ENCODE measurements at places on chromosomes 13 and 19. TPM values are rescaled to one million over a fixed set of nuclear protein-coding genes. Genes with fewer than 3 reads are reported as not detected.
A peak's percentile ranks its signal among the peaks of the same experiment; 100 is the strongest.

GRCh38 chr19:19083413-19084178 lies 19.8 kb downstream of the SLC25A42 start:
- DNase-seq: no peak

GRCh38 chr13:77902319-77902963 lies 16.2 kb downstream of the EDNRB start:
- no peak for DNase-seq

DNA sequence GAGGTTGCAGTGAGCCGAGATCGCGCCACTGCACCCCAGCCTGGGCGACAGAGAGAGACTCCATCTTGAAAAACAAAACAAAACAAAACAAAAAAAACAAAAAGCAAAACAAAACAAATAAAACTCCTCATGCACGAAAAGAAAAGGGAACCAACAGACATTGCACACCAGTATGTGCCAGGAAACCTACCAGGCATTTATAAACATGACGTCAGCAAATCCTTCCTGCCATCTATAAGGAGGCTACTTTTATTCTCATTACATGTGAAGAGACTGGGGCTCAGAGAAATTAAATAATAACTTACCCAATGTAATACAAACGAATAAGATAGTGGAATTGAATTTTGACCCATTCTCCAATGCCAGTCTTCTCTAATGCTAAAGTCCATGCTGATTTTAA lies 197.2 kb downstream of the NUFIP1 start:
- DNase-seq: no peak

DNA sequence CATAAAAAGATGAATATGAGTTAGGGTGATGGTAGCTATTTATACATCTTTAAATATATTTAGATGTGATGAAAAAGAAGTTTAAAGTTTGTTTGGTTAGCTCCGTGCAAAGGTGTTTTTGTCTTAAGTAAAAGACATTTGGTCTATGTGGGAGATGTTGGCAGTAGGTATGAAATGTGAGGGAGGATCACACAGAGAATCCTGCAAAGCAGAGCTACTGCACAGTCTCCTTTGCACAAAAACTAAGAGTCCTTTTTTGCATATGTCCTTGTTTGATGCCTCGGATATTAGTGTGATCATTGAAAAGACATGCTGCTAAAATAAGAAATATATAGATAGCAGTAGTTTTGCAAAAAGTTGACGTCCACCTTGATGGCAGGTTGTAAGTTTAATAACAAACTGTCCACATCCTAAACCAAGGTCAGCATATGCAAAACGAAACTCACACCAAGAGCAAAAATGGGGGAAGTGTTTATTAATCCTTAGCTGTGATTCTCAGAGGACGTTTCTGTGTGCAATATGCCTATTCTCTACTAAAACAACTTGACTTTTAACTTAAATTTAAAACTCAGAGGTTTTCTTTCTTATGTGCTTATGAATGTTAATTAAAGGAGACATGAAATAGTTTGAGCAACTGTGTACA lies 870.1 kb downstream of the PCDH9 start:
- DNase-seq: no peak

- DNase-seq: no peak
Measured at GRCh38 chr19:6378486-6378885, 2.8 kb upstream of the PSPN start.

DNA sequence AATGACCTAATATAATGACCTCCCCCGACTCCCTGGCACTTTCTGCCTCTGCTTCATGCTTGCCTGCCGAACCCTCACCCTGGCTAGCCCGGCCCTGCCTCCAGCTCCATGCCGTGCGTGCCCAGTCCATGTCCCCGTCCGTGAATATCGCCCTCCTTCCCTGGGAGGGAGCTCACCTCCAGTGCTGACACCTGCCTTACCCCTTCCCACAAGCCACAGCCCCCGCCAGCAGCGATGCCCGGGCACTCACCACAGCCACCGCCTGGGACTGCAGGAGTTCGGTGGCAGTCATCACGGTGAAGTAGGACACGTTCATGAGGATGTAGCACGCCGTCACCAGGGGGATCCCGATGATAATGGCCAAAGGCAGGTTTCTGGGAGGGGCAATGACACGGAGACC lies 10.0 kb downstream of the SLC7A9 start:
- DNase-seq: no peak

GRCh38 chr19:6668691-6669090 lies 1.3 kb downstream of the TNFSF14 start:
- DNase-seq: peak; percentile 49

GRCh38 chr19:10776900-10777650 lies 58.9 kb downstream of the TMED1 start:
- DNase-seq: no peak

DNA sequence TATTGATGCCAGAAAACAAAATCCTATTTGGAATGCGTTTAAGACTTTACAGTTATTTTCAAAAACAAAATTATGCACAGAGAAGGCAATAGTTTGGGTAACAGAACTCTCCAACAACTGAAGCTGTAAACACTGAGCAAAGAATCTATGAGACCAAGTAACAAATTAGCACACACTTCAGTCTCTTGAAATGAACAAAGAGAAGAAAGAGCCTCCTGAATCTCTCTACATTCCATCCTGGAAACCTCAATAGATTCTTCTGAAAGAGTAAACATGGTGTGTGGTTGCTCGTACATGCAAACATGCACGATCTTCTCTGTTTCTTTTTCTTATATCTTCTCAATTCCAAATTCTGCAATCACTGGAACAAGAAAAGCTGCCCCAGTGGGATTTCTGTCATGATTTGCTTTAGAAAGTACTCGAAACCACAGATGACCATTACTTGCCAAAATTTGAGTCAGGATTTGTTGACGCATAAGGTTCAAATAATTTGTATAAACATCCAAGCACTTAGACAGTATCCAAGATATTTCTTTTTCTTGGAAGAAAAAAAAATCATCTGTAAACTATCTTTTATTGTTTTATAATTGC lies 137.9 kb upstream of the DACH1 start:
- DNase-seq: no peak

GRCh38 chr19:57165846-57166245 lies 1.4 kb downstream of the DUXA start:
- no peak for DNase-seq

B3GNT8 gene
- 5.2 TPM for total RNA-seq

GRIN3B gene
- not detected for total RNA-seq

ZNF441 gene
- 7.9 TPM for total RNA-seq

KLK3 gene
- total RNA-seq: not detected

SPRED3 gene
- total RNA-seq: 0.90 TPM
